ENCODE measurements at places on chromosomes 7 and 10.

- DNase-seq, result no peak
Measured at GRCh38 chr7:5695727-5696345, 85.6 kb downstream of the RNF216 start.

- DNase-seq, result no peak
Measured at GRCh38 chr7:105650382-105650970, 69.2 kb upstream of the EFCAB10 start.

GRCh38 chr7:155538293-155538692 lies 8.1 kb downstream of the CNPY1 start:
- DNase-seq, result no peak

DNA sequence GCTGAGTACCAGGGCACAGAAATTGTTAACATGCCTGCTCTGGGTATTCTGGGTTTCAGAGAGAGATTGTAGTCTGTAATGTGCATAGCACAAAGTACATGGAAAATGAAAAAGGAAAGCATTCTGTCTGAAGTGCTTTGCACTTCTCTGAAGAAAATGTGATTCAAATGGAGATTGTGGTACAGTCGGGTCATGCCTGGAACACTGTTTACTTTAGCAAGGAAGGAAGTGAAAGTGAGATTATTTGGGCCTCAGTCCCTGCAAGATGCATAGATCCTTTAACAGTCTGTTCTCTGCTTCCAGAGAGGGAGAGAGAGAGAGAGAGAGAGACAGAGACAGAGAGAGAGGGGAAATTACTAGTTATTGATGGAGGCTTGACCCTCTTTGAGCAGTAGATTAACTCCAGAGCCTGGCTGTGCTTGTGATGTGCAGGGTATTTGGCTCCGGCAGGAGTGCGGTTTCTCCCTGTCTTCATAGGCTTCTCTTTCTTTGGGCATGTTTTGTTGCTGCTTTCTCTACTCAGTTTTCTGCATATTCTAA lies 5.4 kb downstream of the VWC2 start:
- DNase-seq, result no peak

DNA sequence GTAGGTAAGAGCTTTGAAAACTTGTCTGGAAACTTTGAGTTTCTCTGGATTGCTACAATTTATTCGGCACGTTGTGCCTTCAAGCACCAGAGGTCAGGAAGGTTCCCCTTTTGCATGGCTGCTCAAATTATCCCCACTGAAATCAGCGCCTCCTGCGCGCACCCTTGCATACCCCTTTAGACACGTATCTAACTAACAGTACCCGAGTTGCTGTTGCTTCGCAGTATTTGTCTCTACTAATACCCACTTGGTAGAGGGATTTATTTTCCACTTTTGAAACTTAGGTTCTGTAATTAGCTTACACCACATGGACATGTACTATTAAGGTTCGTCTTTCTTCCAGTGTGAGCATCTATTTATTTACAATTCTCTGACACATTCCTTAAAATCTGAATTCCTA lies 1.6 kb downstream of the MEOX2 start:
- no peak for DNase-seq

DNA sequence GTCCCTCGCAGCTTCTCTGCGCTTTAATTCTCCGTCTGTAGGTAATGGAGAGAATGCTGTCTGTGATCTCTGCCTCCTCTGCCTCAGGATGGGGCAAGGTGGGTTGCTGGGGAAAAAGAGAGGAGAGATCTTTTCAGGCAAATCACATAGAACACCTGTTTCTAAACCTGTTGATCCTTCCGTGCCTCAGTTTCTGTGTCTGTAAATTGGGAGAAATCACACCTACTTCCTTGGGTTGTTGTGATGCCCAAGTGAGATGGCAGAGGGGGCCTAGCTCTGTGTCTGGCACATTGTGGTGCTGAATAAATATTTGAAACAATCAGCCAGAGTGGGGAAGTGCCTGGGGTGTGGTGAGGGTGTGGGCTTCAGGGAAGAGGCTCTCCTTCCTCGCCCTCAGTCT lies 28.8 kb downstream of the KAZALD1 start:
- no peak for DNase-seq

DNA sequence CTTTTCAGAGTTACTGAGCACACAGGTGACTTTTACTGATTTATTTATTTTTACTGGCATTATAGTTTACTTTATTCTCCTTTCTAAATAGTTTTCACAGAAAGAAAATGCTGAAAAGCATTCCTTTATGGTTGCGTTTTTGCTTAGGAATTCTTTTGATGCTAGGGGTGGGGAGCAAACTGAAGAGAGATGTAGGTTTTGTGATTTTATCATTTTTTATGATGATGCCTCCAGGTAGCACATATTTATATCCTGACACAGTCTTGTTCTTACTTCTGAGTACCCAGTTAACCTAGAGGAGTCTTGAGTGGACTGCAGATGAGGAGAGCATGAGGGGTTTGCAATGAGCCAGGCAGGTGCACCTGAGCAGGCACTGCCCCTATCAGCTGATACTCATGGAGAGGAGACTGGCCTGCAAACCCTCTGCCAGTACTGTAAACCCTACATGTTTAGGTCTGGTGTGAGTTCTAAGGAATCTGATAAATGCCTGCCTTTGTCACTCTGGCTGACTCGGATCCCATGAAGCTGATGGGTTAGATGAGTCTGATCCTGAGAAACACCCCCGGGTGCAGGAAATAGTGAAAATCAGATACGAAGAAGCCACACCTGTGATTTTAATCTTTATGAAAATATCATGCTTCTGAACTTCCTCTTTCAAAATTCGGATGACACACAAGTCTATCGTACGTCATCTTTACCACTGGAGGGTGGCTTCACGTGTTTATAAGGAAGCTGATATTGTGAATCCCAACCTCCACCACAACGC lies 302.9 kb downstream of the WDR37 start:
- DNase-seq, result no peak

- DNase-seq, result no peak
Measured at GRCh38 chr10:36254199-36254598, 612.1 kb upstream of the FZD8 start.

- DNase-seq, result no peak
Measured at GRCh38 chr7:30656006-30656957, 26.0 kb downstream of the CRHR2 start.

DNA sequence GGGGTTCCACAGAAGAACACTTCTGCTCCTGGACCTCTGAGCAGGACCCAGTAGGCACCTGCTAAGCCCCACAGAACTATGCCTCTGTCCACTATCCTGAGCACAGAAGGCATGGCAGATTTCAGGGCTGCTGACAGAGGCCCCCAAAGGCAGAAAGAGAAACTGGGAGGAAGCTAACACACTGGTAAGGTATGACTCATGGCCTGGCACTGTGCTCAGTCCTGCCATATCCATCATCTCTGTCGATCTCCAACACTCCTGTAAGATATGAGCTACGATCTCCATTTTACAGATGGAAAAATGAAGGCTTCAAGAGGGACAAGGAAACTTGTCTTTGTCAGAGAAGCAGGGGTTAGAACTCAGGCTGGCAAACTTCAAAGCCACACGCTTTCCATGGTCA lies 62.2 kb downstream of the GRID1 start:
- DNase-seq, result no peak

DNA sequence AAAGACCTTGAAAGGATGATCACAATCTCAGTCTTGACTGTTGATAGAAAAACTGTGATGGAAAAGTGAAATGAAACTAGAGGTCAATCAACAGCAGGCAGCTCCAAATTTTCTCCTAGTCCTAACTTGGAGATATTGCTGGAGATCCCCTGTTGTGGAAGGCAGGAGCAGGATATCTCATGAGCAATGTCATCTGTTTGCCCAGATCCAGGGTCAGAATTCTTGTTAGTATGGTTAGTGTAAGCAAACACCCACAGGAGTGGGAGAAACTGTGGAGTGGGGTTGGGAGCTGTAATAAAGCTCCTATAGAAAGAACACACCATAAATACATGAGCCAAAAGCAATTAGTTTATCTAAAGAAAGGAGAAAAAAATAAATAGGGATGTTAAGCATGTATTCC lies 169.0 kb downstream of the AKR1D1 start:
- no peak for DNase-seq

DNA sequence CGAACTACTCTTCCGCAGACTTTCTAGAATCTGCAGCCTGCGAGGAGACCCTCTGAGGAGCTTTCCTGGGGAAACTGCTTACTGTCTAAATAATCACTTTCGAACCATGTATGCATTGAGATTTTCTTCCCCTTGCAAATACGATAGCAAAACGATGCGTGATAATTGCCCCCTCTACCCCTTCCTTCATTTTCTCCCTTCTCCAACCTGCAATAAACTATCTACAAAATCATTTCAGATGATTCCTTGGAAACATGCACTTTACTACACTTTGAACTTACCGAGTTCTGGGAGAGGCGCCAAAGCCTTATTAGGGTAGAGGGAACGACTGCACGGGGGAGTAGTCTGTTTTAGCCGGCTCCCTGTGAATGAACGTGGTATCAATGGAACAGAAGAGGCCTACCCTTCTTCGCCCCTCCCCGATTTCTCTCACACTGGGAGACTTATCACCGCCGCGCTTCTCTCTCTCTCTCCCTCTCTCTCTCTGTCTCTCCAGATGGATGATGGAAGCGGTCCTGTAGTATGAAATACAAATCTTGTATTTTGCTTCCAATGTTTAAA lies at the start of gene FGFBP3:
Gene FGFBP3 (minus strand): TSS at position 370 of the 561 bp plus-strand sequence. CDS start 517 bp downstream, outside the sequence.
- no peak for DNase-seq

DNA sequence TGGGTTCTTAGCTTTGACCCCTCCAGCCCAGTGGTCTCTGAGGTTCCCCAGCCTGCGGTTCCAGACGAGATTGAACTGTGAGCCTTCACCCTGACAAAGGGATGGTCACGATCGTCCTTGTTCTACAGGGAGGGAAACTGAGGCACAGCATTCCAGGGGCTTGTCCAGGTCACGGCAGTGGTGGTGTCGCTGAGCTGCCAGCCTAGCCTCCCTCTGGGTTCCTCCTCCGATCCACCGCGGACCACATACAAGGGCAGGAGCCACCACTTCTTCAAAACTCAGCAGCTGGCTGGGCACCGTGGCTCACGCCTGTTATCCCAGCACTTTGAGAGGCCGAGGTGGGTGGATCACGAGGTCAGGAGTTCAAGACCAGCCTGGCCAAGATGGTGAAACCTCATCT lies 35.8 kb downstream of the ELFN1 start:
- DNase-seq, result no peak

GRCh38 chr7:121214657-121215056 lies 114.1 kb upstream of the WNT16 start:
- no peak for DNase-seq

DNA sequence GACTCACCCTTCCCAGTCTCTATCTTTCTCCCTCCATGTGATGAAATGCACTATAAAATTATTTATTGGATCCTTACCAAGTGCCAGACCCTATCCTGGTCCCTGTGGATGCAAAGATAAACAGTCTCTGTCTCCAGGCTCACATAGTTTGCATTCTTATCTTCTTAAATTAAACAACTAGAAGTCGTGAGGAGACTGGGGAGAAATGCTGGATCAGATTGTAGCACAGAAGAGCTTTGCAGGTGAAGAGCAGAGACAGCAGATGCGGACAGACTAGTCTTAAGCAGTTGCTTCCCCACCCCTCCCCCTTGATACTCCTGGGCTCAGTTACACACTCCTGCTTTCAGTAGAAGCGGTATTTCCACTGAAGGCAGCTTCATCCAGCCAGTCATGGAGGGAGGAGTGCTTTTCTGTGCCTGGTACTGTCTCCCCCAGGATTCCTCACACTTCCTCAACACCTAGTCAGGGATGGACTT lies 20.8 kb upstream of the CDK1 start:
- no peak for DNase-seq

DNA sequence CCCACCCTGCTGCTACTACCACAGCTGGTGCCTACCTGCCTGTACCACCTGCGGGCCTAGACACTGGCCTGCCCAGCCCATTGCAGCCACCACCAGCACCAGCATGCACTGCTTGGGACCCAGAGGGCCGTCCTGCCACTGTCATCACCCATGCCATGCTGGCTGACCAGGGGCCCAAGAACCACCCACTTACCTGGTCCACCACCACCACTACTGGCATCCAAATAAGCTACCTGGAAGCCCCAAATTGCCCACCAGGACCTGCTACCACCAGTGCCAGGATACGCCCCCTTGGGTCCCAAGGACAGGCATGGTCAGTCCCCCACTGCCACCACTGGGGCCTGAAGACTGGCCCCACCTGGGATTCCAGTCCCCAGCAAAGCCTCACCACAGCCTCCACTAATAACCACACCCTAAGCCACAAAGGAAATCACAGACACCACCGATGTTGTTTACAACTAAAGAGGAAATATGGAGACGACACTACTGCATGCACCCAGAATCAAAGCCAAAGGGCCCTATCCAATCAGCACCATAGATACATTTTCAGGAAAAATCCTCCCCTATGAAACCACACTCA lies 70.5 kb upstream of the DIP2C start:
- DNase-seq, result no peak

DNA sequence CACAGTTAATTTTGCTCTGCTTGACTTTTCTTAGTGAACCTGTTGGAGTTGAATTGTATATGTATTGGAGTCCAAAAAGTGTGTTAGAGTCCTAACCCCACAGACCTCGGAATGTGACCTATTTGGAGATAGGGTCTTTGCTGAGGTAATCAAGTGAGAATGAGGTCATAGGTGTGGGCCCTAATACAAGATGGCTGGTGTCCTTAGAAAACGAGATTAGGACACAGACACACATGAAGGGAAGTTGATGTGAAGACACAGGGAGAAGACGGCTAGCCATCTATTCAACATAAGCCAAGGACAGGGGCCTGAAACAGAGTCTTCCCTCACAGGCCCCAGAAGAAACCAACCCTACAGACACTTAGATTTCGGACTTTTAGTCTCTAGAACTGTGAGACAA lies 260.6 kb upstream of the NEBL start:
- DNase-seq, result no peak

GRCh38 chr7:105831824-105832535 lies 44.4 kb downstream of the ATXN7L1 start:
- DNase-seq, result no peak

DNA sequence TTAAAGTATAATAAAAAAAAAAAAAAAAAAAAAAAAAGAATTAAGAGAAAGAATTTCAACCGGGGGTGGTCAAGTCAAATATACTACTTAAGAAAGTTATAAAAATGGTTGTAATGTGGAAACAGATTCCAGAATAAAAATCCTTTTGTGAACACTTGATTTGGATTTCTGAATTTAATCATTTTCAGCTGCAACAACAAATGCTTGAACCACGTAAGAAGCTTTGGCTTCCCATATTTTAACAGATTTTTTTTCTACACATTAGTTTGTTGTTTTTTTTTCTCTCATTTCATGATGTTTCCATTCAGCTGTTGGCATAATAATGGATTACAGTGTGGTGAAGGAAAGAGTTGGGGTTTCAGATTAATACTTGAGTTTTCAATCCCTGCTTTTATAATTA lies 137.3 kb upstream of the AGR3 start:
- no peak for DNase-seq

GRCh38 chr7:158248816-158249215 lies 338.8 kb downstream of the PTPRN2 start:
- DNase-seq, result no peak
